ENCODE measurements at places on chromosomes 4 and X.

DNA sequence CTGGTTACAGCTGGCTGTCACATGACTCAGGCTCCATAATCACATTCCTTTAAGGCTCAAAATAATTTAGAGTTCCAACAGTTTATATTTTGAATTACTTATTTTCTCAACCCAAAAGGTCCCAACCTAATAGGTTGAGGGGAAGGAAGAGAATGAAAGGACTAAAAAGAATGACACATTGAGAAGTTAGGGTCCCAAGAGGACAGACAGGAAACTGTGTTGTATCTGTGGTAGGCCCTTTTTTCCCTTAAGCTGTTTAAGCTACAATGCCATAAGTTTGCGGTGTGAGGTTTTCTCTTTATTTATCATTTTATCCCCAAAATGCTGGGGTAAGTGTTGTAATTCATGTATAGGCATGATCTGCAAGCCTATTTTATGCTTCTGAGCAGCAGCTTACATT lies 290.2 kb downstream of the ZNF674 start:
- no peak for DNase-seq

GRCh38 chr4:129371065-129371464 lies 275.1 kb downstream of the C4orf33 start:
- DNase-seq, result no peak

GRCh38 chr4:73725985-73726384 lies 14.4 kb upstream of the CXCL8 start:
- DNase-seq, result no peak

DNA sequence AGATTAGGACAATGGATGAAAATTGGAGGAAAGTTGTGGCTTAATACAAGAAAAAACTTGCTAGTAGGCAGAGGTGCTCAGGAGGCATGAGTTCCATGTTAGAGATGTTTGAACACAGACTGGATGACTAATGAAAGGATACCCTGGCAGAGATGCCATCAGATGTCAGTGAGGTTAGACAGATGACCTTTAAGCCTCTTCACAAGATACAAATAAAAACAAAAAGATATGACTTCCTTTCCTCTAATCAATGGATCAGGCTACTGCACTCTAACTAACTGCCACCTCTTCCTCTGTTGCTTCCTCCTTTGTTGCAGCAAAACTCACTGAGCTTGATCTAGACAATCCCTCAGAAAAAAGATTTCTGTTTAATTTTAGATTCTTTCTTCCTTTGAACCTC lies 14.7 kb downstream of the STAP1 start:
- no peak for DNase-seq

GRCh38 chrX:40056420-40056819 lies 41.3 kb downstream of the BCOR start:
- no peak for DNase-seq

- DNase-seq, result no peak
Observed at GRCh38 chrX:46036508-46036907, 508.7 kb downstream of the ZNF674 start.

Data from caudate nucleus (tissue), 63 donors.